T-cell (primary cell): ENCODE measurements at places on chromosomes 4 and X. TPM values are rescaled to one million over a fixed set of nuclear protein-coding genes. Genes with fewer than 3 reads are reported as not detected.

DNA sequence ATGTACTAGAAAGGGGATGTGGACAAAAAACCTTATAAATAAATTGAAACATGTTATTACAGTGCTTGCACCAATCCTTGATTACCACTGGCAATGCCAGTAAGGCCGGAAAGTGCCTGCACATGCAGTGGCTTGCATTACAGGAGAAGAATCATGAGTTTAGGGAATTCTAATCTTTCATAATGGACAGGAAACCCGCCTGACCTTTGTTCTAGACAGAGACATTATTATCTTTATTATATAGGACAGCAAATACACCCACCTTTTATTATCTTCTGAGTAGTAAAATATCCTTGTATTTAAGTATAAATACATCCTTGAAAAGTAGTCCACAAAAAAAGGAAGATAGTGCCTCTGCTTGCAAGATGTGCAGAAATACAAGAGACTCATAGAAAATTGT, 379.9 kb upstream of the LCORL start:
- no peak for DNase-seq

- DNase-seq, result no peak
Observed at GRCh38 chr4:153476829-153477574, 10.8 kb downstream of the TMEM131L start.

Gene GPRASP1
- total RNA-seq, result 36.0 TPM

DNA sequence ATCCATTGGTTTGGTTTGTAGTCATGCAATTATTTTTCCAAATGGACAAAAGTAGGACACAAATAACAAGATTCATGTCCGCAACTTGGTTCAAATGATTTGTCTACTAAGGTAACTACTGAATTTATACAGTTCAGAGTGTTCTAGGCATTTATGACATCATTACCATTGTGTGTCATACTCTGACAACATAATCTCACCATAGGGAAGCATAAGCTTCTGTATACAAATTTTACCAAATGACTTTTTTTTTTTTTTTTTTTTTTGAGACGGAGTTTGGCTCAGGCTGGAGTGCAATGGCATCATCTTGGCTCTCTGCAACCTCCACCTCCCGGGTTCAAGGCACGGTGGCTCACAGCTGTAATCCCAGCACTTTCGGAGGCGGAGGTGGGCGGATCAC, at the start of gene CXorf66:
TSS of gene CXorf66 (minus strand) at position 101 of the 400 bp plus-strand sequence. CDS start at position 76, 25 bp downstream.
- DNase-seq, result no peak

- DNase-seq, result no peak
Observed at GRCh38 chr4:128590034-128590740, 219.3 kb upstream of the JADE1 start.

DNA sequence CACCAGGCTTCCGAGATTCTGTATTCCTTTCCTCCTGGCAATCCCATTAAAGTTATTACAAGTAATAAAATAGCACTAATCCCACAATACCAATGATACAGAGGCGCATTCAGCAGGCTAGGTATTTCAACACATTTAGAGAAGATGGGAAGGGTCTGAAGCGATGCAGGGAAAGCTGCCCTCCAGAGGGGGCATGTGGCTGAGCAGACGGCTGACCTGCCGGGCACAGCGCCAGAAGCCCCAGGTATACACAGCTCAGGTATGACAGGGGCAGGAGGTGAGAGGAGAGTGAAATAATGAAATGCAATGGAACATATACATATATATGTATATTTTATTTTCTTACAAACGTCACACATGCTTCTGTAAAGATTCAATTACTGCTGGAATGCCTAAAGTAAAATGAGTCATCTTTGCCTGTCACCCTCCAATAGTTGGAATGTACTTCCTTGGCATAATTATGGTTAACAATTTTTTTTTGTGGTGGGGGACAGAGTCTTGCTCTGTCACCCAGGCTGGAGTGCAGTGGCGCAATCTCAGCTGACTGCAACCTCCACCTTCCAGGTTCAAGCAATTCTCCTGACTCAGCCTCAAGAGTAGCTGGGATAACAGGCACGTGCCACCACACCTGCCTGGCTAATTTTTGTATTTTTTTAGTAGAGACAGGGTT, 21.3 kb upstream of the CDKN2AIP start:
- no peak for DNase-seq

Gene FANCB
- 2.2 TPM for total RNA-seq

- no peak for DNase-seq
Observed at GRCh38 chr4:87251106-87251505, 30.7 kb upstream of the KLHL8 start.
